Suppressor macrophage treated with lipopolysaccharide for 1 hour (primary cell): ENCODE measurements at places on chromosomes 3 and 15.

DNA sequence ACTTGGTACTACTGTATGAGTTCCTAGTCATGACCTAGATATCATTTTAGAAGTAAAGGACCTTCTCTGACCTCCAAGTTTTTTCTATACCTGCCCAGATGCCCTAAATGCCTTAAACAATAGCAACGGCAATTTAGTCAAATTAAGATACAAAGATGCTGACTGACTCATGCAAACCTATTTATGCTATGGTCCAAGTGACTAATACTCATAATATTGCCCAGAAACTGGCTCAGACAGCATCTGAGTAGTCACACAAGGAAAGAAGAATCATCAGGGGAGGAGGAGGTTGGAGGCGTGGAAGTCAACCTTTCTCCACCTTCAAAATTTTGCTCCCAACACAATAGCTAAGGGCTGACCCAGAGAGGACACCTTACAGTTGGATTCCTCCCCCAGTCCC, 6.8 kb downstream of the FYCO1 start:
- DNase-seq, result peak; percentile 72

DNA sequence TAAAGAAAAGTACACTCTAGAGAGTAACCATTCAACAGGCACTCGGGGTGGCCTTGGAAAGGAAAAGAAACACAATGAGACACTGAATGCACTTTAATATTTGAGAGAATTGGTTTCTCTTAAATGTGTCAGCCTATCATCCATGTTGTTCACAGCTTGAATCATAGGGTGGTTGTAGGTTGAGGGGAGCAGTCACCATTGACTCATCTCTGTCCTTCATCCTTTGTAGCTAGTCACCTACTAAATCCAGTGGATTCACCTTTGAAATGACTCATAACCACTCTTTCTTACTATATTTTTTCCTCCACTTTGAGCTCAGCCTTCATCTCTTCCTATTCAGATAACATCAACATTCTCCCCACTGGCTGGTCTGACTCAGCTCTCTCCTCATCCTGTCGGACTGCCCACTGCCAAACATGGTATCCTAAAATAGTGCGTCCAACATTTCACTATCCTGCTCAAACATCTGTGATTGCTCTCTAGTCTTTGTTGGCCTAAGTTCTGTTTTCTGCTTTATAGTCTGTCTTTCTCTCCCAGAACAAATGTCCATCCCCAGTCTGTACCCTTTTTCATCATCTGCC, 182.7 kb upstream of the GADL1 start:
- DNase-seq, result no peak

GRCh38 chr3:113249601-113250000, 38.2 kb downstream of the BOC start:
- DNase-seq, result no peak

DNA sequence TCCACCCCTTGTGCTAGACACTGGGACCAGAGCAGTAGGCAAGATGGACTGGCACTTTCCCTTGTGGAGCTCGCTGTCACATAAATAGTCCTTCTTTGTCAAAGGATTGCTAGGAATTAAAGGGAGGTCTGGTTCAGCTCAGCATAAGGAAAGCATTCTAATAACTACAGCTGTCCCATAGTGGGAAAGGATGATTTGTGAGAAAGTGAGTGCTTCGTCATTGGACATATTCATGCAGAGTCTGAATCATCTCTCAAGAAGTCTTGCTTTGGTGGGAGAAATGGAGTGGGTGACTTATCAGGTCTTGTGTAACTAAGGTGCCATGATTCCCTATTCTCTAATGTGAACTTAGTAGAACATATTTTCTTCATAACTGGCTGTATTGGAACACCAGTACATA, 14.7 kb downstream of the PPARG start:
- peak; percentile 94 for DNase-seq

- DNase-seq, result no peak
Observed at GRCh38 chr3:149267565-149267964, 45.9 kb upstream of the CP start.

- no peak for DNase-seq
Observed at GRCh38 chr15:95262866-95263564, 1031.7 kb downstream of the MCTP2 start.

- DNase-seq, result no peak
Observed at GRCh38 chr3:5510300-5510699, 322.8 kb downstream of the EDEM1 start.
